ENCODE measurements at places on chromosomes 2 and 18. TPM values are rescaled to one million over a fixed set of nuclear protein-coding genes. Genes with fewer than 3 reads are reported as not detected.

GRCh38 chr2:148298196-148298595 lies 277.3 kb downstream of the MBD5 start:
- no peak for DNase-seq

DNA sequence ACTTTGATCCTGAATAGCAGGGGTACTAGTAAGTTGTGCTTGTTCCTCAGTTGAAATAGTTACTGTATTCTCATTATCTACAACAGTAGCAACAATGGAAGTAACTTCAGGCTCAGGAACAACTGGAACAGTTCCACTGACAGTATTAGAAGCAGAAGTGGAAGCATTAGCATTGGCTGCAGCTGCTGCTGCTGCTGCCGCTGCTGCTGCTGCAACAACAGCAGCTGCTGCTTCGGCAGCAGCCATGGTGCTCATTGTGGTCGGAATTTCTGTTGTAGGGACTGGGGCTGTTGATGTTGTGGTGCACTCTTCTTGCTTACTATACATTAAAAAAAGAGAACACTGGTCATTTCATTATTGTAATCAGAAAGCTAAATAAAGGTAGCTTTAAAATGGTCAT lies 40.8 kb downstream of the PRPF40A start:
- no peak for DNase-seq

GRCh38 chr18:7619676-7620075 lies 52.6 kb downstream of the PTPRM start:
- DNase-seq = no peak

- DNase-seq = no peak
These were observed 301.3 kb downstream of the EPHA4 start for GRCh38 chr2:221270806-221271205.

DNA sequence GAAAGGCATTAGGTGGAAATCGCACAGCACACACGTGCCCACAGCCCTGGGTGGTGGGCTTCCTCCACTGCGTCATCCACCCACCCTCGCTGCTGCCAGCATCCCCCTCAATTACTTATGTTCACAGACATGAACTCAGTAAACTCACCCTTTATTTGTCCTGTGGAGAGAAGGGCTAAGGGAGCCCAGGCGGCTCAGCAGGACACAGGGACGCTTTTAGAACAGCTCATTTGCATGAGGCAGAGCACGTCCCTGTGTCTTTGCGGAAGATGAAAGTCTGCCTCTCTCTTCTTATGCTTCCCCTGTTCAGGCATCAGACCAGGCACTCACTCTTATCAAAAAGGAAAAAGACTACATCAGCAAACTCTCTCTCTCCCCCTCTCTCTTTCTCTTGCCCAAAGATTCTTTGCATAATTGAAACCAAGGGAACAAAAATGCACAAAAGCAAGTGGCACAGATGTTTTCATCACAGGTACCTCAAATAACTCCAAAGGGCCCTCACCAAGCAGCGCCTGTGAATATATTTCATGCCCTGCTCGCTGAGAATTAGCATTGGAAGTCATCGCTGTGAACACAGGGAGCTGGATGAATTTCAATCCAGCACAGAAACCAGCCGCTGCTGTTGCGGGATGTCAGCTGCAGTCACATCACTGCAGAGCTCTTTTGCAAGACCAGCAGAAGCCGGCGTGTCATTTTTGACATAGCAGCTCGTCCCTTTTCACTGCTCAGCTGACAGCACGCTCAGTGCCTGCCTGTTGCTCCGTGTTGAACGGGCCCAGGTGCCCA lies 376.3 kb upstream of the MYT1L start:
- no peak for DNase-seq

- DNase-seq = no peak
These were observed 82.0 kb downstream of the LIMS1 start for GRCh38 chr2:108616318-108616717.

DNA sequence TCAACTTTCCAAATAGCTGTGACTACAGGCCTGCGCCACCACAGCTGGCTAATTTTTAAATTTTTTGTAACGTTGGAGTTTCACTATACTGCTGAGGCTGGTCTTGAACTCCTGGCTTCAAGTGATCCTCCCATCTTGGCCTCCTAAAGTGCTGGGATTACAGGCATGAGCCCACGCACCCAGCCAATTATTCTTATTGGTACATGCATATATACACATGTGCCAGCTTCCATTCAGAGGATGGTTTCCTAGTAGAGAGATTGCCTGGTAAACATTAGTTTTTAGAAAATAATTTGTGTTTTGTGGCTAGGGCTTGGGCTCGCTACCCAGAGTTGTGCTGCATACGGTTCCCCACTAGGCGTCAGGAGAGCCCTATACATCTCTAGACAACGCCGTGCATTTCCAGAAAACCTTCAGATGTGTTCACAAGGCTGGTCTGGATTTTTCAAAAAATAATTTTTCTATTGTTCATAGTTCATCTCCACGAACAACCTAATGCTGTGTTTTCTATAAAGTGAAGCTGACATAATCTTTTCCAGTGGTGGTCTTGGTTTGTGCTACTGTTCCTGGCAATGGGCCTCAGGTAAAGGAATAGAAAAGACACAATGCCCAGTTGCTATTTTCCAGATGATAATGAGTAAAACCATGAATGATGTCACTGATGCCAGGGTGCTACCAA lies 14.6 kb upstream of the AFG3L2 start:
- DNase-seq = peak; percentile 48

- no peak for DNase-seq
These were observed 7.5 kb downstream of the NEU2 start for GRCh38 chr2:233039846-233040530.

DNA sequence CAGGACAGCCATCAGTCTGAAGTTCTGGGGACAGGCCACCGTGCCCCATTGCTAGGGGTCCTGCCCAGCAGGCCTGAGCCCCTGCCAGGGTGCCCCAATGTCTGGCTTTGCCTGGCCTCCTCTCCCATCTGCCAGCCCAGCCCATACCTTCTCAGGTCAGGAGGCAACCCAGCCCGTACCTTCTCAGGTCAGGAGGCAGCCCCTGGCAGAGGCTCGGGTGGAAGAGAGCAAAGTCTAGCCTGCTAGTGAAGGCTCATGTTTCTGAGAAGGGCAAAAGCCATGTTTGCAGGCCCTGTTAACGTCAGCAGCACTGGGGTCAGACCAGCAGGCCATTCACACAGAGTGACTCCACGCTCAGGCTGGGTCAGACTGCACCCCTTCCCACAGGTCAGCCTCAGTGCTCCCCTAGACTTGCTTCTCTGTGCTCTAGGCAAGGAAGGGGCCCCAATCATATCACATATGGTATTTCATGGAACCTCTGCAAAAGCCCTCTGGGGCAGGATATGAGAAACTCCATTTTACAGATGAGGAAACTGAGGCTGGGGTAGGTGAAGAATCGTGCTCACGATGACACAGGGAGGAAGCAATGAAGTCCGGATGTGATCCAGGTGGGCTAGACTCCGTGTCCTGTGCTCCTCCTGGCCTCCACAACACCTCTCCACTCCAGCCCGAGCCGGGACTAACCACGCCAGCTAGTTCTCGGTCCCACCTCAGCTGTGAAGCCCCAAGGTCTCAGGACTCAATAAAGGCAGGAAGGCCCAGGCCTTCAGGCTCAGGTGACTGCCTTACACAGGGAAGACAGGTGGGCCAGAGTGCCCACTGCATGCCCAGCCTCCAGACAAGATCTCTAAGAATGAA lies 9.5 kb downstream of the SDC1 start:
- DNase-seq = no peak

- DNase-seq = no peak
These were observed 118.6 kb upstream of the GLI2 start for GRCh38 chr2:120617055-120617454.

DNA sequence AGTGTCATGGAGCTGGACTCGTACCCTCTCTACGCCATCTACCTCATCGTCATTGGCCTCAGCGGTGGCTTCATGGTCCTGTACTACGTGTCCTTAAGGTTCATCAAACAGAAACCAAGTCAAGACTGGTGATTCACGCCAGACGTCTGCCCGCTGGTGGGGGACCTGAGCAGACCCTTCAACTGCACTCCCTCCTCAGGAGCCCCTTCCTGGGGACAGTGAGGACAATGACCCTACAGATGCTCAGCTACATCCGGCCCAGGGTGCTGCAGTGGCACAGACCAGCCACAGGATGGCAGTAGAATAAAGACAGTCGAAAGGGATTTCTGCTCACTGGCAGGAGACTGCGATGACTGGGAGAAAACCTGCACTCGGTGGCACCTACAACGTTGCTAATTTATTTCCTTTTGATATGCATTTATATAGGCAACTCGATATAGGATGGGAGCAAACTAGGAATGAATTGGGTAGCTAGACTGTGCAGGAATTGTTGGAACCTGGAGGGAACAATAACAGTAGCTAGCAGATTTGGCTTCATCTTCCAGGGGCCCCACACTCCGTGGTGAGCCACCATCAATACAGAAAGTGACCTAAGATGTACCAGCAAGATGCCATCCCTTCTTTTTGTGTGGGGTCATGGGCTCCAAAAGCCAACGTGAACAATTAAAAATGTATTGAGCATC lies 39.2 kb downstream of the ABCG8 start:
- DNase-seq = peak; percentile 60

DNA sequence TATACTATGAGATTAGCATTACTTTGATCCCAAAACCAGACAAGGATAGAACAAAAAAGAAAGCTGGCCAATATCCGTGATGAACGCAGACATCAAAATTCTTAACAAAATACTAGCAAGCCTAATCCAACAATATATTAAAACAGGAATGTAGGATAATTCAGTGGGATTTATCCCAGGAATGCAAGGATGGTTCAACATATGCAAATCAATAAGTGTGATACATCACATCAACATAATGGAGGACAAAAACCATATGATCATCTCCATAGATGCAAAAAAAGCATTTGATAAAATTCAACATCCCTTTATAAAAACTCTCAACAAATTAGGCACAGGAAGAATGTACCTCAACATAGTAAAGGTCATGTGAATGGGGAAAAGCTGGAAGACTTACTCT lies 158.5 kb downstream of the KCNE4 start:
- DNase-seq = no peak

- DNase-seq = no peak
These were observed 24.9 kb downstream of the FHL2 start for GRCh38 chr2:105373895-105374401.

GRCh38 chr2:184463102-184463865 lies 135.0 kb upstream of the ZNF804A start:
- DNase-seq = no peak

DNA sequence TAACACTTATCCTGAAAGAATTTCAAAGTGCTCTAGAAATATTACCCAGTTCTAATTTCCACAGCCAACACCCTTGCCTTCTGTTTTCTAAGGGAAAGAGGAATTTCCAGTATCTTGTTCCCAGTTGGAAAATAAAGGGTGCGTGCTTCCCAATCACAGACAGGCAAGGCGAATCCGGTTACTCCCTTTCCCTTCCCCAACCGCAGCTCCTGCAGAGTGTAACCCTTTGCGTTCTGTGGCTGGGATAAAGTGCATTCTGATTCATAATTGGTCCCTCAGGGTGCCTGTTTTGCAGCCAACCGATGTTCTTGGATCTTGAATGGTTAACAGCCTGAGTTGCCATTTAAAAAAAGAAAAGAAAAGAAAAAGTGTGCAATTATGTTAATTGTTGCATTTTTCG lies 40.6 kb upstream of the PGAP1 start:
- DNase-seq = no peak

DNA sequence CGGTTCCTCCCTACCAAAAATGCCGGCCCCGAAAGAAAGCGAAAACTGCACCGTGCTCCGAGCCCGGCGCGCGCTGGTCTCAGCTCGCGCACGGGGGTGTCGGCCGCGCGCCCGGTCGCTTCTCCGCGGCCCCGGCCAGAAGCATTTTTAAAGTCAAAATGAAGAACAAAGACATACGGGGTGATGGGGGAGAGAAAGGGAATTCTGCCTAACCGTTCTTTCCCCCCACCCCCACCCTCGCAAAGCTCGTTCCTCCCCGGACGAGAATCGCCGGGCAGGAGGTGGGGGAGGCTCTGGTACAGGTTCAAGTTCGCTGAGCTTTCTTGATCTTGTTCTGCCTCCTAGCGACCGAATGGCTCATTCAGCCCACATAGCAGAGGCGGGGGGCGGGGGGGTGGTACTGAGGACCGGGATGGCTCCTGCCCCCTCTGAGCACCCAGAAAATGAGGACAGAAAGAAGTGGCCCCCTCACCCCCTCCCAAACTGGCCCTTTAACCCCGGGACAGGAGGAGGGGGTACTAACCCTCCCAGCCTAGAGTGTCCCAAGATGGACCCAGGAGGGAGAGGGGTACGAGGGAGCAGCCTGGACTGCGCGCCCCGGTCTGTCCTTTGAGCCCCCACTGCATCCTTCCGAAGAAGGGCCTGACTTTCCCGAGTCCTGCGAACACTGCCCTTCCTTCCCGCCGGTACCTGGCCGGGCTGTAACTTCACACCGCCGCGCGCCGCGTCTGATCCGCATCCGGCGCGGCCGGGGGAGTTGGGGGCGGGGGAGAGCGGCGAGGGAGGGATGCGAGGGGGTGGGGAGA lies 3.1 kb downstream of the BCL11A start:
- peak; percentile 57 for DNase-seq

- no peak for DNase-seq
These were observed 2.0 kb downstream of the KCNF1 start for GRCh38 chr2:10913501-10914271.

GRCh38 chr18:25795213-25795612 lies 295.2 kb downstream of the SS18 start:
- no peak for DNase-seq

DNA sequence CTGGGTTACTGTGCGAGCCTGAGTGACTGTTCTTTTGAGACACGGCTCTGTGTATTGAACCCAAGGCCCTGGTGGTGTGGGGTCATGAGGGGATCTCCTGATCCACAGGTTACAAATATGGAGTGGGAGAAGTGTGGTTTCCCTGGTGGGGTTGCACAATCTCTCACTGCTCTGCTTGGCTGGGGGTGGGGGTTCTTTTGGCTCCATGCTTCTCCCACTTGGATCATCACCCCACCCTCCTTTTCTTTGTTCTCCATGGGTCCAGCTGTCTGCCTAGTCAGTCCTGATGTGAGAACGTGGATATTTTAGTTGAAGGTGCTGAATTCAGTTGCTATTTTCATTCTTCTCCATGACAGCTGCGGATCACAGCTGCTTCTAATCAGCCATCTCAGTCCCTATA lies 37.8 kb downstream of the AGPS start:
- DNase-seq = no peak

DNA sequence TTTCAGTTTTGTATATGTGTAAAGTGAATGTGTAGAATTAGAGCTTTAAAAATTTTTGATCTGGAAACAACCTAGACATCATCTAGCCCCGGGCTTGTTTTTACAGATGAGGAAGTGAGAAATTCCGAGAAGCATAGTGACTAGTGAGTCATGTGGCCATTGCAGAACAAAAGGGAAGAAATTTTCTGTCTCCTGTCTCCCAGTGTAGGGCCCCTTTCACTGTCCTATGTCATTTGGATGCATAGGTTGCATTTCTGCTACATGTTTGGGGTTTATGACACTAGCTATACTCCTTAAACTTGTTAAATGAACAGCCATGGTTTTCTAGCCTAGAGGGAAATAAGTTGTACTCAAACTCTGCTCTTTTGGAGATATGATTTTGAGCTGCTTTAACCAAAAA lies 84.6 kb downstream of the PLCL1 start:
- DNase-seq = no peak

ARL5A gene
- total RNA-seq = 35.9 TPM

IL36RN gene
- total RNA-seq = not detected

HADHB gene
- total RNA-seq = 14.7 TPM

TMEM37 gene
- total RNA-seq = 3.5 TPM

GPBAR1 gene
- total RNA-seq = 0.12 TPM

COL5A2 gene
- 3.0 TPM for total RNA-seq

BMP10 gene
- not detected for total RNA-seq

GCG gene
- not detected for total RNA-seq

FAM228B gene
- total RNA-seq = 12.1 TPM

PID1 gene
- 3.6 TPM for total RNA-seq

IKZF2 gene
- 0.14 TPM for total RNA-seq
